Left lung (tissue), 14 donors: ENCODE measurements at places on chromosomes 5 and 9. TPM values are rescaled to one million over a fixed set of nuclear protein-coding genes. Genes with fewer than 3 reads are reported as not detected.

The ABO gene
- total RNA-seq, result 5.7 TPM

GRCh38 chr5:149300441-149300840, 28.8 kb downstream of the AFAP1L1 start:
- peaks cover 8% of the 10 kb centered on the region for H3K27me3 ChIP-seq
- no peaks in the 10 kb centered on the region for H3K36me3 ChIP-seq
- no peak overlapping the region for H3K4me3 ChIP-seq
- H3K4me1 ChIP-seq, result no peaks in the 10 kb centered on the region
- H3K27ac ChIP-seq, result no peak overlapping the region
- no peak for DNase-seq

DNA sequence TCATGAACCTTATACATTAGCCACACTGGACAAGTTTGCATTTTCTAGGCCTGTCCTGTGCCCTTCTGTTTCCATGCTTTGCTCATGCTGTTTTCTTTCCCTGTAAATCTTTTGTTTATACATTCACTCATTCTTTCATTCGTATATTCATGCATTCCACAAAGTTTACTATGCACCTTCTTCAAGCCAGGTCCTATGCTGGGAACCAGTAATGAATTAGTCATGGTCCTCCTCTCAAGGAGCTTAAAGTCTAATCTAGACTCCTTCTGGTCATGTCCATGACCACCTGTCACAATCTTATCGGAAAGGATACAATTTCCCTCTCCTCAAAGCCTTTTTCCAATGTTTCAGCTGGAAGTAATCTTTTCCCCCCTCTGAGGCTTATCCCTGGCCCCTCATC, 9.1 kb upstream of the XPA start:
- peaks cover 24% of the 10 kb centered on the region for H3K27me3 ChIP-seq
- H3K4me1 ChIP-seq, result no peaks in the 10 kb centered on the region
- no peaks in the 10 kb centered on the region for H3K36me3 ChIP-seq
- no peak for DNase-seq
- H3K4me3 ChIP-seq, result no peak overlapping the region

DNA sequence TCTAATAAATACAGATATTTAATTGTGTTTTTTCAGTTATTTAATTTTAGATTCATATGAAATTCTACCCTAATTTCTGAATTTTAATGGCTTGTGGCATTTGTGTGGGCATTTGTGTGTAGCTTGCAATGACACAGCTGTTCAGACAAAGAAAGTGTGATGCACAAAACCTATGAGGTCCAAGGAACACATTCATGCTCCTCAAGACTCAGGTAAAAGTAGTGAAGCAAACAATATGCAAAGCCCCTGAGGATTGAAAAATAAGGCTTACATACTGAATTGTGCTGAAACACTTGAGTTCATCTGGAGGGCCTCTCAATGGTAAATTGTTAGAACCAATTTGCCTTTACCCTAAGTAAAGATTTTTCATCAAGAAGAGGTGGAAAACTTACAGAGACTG, 28.1 kb downstream of the IL7R start:
- no peaks in the 10 kb centered on the region for H3K4me1 ChIP-seq
- H3K27ac ChIP-seq, result no peak overlapping the region
- H3K27me3 ChIP-seq, result no peaks in the 10 kb centered on the region
- H3K4me3 ChIP-seq, result no peak overlapping the region
- no peaks in the 10 kb centered on the region for H3K36me3 ChIP-seq

- H3K4me1 ChIP-seq, result peaks cover 67% of the 10 kb centered on the region
- H3K27me3 ChIP-seq, result no peaks in the 10 kb centered on the region
Observed at GRCh38 chr9:127899128-127899943, at the start of gene ST6GALNAC6. TSS of gene ST6GALNAC6 (minus strand) at chr9:127899603. CDS start at chr9:127897981, 1,622 bp downstream.

- H3K4me3 ChIP-seq, result no peak overlapping the region
- no peaks in the 10 kb centered on the region for H3K36me3 ChIP-seq
- no peak overlapping the region for H3K27ac ChIP-seq
- peaks cover 14% of the 10 kb centered on the region for H3K4me1 ChIP-seq
- no peaks in the 10 kb centered on the region for H3K27me3 ChIP-seq
Observed at GRCh38 chr5:172559004-172559932, 81.8 kb upstream of the NEURL1B start.

GRCh38 chr5:15034379-15034778, 162.8 kb upstream of the ANKH start:
- no peak overlapping the region for H3K27ac ChIP-seq
- DNase-seq, result no peak
- no peak overlapping the region for H3K4me3 ChIP-seq
- H3K4me1 ChIP-seq, result no peaks in the 10 kb centered on the region

- no peak for DNase-seq
- H3K4me1 ChIP-seq, result peaks cover 20% of the 10 kb centered on the region
- no peaks in the 10 kb centered on the region for H3K27me3 ChIP-seq
- H3K4me3 ChIP-seq, result no peak overlapping the region
Observed at GRCh38 chr5:90475436-90475980, 844 bp downstream of the POLR3G start.

DNA sequence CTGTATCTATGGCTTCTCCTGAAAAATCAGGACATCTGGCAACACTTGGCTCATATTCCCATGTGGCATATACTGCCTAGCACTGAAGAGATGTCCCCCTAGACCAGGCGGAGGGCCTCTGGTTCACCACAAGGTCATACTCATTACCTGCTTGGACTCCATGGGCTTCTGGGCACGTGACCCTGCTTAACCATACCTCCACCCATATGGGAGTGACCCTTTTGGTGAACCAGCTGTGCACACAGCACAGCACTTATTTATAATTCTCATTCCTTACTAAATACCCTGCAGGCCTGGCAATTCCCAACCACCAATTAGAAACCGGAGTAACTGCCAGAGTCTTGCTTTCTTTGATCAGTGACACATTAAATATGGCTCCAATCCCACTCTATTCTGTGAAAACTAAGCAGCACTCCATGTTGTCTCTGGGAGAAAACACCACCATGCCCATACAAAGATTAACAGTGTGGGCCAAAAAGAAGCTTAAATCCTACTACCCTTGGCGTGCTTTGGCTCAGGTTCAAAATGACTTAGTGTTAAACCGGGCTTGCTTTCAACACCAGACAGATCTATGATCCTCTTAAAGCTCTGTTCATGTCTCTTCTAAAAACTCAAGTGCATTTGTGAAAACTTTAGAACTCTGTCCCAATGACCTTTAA, 57.7 kb downstream of the MTMR12 start:
- no peak overlapping the region for H3K27ac ChIP-seq
- H3K4me1 ChIP-seq, result no peaks in the 10 kb centered on the region

DNA sequence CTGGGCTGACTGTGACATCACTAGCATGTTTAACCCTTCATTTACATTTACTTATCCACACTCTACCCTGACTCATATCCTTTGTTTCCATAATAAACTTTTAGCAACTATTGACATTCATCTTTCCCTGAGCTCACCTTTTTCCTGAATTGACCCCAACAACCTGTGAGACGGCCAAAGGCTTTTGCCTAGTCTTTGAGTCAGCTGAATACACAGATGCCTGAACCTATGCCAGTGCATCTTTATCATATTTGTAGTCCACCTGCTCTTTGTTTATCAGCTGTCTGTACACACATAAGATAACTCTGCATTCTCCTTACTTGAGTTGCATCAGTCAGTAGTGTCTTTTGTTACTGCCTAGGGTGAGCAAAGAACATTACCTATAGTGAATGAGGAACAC, 128.5 kb upstream of the HMHB1 start:
- H3K4me1 ChIP-seq, result no peaks in the 10 kb centered on the region
- no peaks in the 10 kb centered on the region for H3K27me3 ChIP-seq
- no peak overlapping the region for H3K4me3 ChIP-seq
- no peak overlapping the region for H3K27ac ChIP-seq
- DNase-seq, result no peak

- no peaks in the 10 kb centered on the region for H3K36me3 ChIP-seq
- H3K4me1 ChIP-seq, result no peaks in the 10 kb centered on the region
- DNase-seq, result no peak
- no peaks in the 10 kb centered on the region for H3K27me3 ChIP-seq
- no peak overlapping the region for H3K27ac ChIP-seq
Observed at GRCh38 chr5:83197326-83197967, 120.1 kb downstream of the XRCC4 start.

DNA sequence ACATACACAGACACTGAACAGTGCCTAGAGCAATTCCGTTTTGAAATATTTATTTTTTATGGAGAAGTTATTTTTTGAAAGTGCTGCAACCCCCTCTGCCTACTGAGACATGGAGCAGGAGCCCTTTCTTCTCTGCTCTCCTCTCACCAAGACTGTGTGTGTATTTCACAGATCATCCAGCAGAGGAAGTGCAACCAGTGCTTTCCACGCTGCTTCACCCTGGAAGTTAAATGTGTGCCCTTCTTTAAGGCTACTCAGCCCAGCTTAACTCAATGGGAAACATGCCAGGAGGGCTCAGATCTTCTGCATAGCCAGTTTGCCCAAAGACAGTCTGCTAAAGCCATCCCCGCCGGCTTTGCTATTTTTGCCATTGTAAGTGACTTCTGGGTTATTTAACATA, 606.3 kb downstream of the TLE1 start:
- no peaks in the 10 kb centered on the region for H3K4me1 ChIP-seq
- H3K27ac ChIP-seq, result no peak overlapping the region
- no peaks in the 10 kb centered on the region for H3K27me3 ChIP-seq
- DNase-seq, result peak; percentile 19

DNA sequence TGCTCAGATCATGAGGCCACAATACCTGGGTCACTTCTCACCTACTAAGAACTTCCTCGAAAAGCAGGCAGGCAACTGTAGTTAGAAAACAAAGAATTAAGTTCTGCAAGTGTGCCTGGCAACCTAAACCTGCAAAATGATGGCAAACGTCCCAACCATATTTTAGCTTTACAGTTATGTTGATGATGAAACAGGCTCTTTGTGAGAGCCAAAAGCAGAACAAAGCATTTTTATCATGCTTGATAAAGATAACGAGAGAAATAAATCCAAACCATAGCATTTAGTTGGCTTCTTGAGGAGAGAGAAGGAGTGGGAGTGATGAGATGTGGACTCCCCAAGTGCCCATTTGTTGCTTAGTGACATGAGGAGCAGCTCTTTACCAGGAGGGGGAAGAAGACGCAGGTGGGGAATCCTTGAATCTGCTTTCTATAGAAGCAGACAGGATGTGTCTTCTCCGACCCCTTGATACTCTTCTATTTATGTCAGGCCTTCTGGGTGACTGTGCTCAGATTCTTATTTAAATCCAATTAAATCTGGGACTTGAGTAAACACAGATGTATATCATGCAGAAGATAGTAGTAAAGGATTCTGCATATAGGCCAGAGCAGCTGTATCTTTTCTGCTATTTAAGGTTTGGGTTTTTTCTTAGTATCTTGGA, 221.2 kb downstream of the TMEM167A start:
- H3K4me3 ChIP-seq, result no peak overlapping the region
- no peaks in the 10 kb centered on the region for H3K4me1 ChIP-seq
- peak; percentile 72 for DNase-seq
- no peak overlapping the region for H3K27ac ChIP-seq
- H3K27me3 ChIP-seq, result no peaks in the 10 kb centered on the region

DNA sequence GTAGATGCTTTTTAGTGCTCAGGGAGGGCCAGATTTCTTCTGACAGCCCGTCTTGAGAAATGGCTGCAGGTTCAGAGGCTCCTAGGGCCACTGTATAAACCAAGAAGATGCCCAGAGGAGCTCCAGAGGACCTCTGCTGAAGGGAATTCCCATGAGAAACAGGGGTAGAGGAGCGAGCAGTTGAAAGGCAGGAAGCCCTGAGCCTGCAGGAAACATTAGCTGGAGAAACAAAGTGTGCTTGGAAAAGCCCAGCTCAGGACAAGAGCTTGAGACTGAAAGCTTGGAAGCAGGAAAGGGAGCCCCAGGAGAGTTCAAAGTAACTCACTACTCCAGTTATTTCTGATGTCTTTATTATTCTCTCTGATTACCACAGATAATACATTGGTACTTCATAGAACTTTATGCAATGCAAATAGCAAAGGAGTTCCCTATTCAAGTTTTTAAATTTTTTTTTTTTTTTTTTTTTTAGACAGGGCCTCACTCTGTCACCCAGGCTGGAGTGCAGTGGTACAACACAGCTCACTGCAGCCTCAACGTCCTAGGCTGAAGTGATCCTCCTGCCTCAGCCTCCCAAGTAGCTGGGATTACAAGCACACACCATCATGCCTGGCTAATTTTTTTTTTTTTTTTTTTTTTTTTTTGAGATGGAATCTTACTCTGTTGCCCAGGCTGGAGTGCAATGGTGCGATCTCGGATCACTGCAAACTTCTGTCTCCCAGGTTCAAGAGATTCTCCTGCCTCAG, 16.5 kb downstream of the HBEGF start:
- no peak overlapping the region for H3K27ac ChIP-seq
- peaks cover 17% of the 10 kb centered on the region for H3K4me1 ChIP-seq
- no peak for DNase-seq
- H3K27me3 ChIP-seq, result no peaks in the 10 kb centered on the region
- no peaks in the 10 kb centered on the region for H3K36me3 ChIP-seq

DNA sequence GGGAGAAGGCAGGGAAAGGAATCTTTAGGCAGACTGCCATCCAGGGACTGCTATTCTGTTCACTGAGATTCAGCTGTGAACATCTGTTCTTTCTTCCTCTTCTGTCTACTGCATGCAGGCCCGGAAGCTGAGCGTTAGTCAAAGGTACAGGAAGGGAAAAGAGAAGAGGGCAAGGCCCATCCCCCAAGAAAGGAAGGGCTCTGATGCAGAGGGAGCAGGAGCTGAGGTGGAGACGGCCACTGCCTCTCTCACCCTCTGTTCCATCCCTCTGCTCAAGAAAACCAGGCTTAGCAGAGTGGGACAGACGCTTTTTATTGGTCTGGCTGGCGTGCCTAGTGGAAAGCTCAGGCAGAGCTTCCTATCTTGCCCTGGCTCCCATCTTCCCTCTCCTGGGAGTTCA, 57.6 kb downstream of the PFDN1 start:
- H3K36me3 ChIP-seq, result peaks cover 58% of the 10 kb centered on the region
- peaks cover 30% of the 10 kb centered on the region for H3K4me1 ChIP-seq
- DNase-seq, result no peak
- peak overlapping the region; percentile 66 for H3K27ac ChIP-seq

DNA sequence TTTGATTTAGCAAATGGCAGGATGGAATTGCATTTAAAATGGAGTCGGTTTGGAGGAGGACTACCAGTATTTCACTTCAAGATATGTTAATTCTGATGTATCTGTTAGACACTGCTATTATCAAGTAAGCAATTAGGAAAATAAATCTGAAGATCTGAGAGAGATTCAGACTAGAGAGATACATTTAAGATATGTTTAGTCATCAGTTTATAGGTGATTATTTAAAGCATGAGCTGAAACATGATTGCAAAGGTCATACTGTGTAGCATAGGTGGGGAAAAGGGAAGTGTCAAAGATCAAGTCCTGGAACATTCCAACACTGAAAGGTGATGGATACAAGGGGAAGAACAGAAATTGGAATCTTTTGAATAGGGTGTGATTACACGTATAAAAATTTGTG, 79.1 kb downstream of the FAM174A start:
- no peak overlapping the region for H3K4me3 ChIP-seq
- H3K4me1 ChIP-seq, result no peaks in the 10 kb centered on the region
- no peak for DNase-seq
- no peaks in the 10 kb centered on the region for H3K27me3 ChIP-seq

GRCh38 chr5:148387325-148387724, 3.6 kb downstream of the FBXO38 start:
- H3K36me3 ChIP-seq, result no peaks in the 10 kb centered on the region
- no peak overlapping the region for H3K27ac ChIP-seq
- no peak for DNase-seq
- peaks cover 7% of the 10 kb centered on the region for H3K4me1 ChIP-seq
